Esophagus mucosa (tissue), 1 donor: ENCODE measurements at places on chromosomes 3 and 15. TPM values are rescaled to one million over a fixed set of nuclear protein-coding genes. Genes with fewer than 3 reads are reported as not detected.

GRCh38 chr3:21641959-21642358 lies 109.1 kb downstream of the ZNF385D start:
- no peak for ATAC-seq

DNA sequence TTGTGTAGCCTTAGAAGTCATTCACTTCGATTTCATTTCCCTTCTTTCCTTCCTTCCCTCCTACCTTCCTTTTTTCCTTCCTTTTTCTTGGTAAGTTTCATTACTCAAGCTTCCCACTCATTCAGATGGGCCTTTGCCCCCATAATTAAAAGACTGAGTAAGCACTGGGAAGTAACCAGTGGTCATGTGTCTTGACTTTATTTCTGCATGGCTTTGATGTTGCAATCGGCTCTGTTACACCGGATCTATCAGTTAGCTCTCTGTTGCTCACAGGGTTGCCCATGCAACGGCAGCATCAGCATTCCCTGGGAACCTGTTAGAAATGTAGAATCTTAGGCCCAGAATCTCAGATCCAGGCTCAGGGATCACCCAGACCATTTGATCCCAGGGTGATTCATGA lies 25.6 kb upstream of the LARS2 start:
- ATAC-seq, result no peak

- ATAC-seq, result no peak
Measured at GRCh38 chr15:71121442-71121841, 6.2 kb downstream of the THSD4 start.

DNA sequence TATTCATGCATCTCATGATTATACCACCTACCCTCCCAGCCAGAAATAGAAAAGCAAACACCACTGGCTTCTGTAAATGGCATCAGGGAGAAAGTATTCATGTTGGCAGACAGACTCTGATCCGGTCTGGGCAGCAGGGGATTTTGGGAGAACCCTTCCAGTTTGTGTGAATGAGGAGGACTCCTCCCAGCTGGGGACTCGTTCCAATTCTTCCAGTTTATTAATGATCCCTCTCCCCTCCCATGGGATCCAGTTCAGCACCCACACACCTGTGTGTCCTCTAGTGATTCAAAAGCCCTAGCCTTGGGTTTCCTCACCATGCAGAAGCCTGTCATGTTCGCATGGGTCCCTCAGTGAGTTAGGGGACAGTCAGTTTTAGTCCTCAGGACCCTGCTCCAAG lies 110.9 kb downstream of the IQSEC1 start:
- ATAC-seq, result no peak

DNA sequence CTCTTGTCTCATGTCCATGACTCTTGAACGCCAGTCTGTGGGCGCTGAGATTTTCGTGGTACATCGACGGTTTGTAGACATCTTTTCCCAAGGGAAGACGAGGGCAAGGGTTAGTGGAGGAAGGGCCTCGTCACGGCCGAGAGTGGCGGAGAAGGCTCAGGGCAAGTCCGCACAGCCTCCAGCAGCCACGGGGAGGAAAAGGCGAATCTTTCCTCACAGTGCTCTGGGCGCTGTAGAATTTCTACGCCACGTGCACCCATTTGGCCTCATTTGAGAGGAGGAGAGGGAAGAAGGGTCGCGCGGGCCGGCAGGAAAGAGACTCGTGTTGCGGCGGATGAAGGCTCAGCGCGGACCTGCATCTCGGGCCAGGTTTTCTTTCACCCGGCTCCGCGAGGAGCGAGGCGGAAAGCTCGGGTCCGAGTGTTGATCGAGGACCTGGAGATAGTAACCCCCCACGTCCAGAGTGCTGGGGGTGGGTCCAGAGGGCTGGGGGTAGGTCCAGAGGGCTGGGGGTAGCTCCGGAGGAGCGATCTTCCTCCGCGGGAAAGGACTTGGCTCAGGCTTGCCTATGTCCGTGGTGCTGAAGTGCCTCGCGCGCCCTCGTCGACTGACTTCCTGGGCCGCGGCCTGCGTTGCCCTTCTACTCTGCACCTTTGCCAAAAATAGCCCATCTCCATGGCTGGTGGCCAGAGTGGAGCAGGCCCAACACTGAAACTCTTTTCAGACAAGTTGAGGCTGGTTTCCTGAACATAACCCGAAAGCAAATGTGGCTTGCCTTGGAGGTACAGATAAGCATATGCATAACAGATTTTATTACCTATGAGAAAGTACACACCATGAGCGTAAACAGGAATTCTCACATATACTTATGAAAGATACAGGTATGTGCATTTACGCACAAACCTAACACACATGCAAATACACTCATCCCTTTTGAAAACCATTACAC lies 1.1 kb downstream of the SLC35G2 start:
- peak; percentile 69 for ATAC-seq

CMTM8 gene
- total RNA-seq, result 1.00 TPM

TUSC7 gene
- total RNA-seq, result not detected

OR5H14 gene
- total RNA-seq, result not detected

AADACL2 gene
- not detected for total RNA-seq

PCLAF gene
- 18.3 TPM for total RNA-seq
